OCI-M1 (cell line): ENCODE measurements at places on chromosomes 16 and 17.

- no peak for DNase-seq
These were observed 22.5 kb downstream of the VPS53 start for GRCh38 chr17:692116-692515.

DNA sequence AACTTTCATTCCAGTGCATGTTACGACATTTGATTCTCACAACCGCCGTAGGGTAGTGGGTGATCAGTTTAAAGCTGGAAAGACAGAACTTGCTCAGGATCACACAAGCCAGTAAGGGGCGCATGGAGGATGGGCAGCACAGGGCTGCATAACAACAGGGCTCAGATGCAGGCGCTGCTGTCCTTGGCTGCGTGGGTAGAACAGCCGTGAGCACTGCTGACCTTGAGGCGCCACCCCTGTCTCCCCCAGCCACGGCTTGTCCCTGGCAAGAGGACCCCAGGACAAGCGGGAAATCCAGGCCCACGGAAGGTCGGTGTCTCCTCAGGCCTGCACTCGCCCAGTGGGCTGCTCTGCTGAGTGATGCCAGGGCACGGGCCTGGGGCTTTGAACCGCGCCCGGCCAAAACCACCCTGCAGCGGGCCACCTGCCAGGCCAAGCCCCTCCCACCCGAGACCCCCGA is 84.7 kb downstream of the LMF1 start:
- no peak for DNase-seq

DNA sequence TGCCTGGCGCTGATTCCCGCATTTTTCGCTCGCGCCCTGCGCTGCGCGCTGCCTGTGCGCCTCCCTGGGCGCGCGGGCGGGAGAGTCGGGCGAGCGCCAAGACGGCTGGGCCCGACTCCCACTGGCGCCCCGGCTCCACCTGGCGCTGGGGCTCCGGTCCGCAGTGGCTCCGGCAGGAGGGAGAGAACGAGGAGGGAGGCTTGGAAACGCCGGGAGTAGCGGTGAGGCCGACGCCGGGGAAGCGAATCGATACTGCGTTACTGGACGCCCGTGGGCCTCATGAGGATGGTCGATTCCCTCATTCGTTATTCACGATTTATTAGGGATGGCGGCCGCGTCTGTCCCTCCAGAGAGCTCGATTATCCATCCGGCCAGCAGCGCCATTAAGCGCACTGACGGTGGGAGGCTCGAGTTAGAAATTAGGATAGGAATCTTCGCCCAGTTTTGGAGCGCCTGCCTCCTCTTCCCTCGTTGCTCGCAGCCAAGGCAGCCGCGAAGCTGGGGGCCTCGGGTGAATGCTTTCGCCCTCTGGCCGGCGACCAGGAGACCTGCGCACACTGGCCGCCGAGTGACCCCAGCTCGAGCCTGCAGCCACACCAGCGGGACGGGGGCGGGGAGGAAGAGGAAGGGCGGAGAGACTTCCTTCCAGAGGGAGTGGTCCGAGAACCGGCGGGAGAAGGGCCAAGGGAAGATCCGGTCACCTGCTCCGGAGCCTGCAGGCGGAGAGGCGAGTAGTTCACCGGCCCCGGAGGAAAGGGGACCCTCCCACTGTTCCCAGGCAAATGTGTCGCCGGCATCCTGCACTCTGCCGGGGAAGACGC is 1.3 kb upstream of the PCGF2 start:
- peak; percentile 87 for DNase-seq

GRCh38 chr17:29707212-29707571 is 84.5 kb upstream of the CORO6 start:
- DNase-seq: no peak

GRCh38 chr16:56657555-56658326 is at the start of gene MT1F:
Gene MT1F (plus strand): TSS chr16:56657959. CDS start chr16:56658059, 100 bp downstream.
- peak; percentile 42 for DNase-seq

- peak; percentile 84 for DNase-seq
These were observed at the start of gene MPG for GRCh38 chr16:77807-78443. Gene MPG (plus strand): TSS chr16:78225. CDS start chr16:78310, 85 bp downstream.
